ENCODE measurements at places on chromosomes 6 and 20. TPM values are rescaled to one million over a fixed set of nuclear protein-coding genes. Genes with fewer than 3 reads are reported as not detected.

The PRR18 gene
- polyA plus RNA-seq: 0.21 TPM

The PSMA7 gene
- polyA plus RNA-seq: 192 TPM

The PAX1 gene
- polyA plus RNA-seq: not detected

The LY86 gene
- polyA plus RNA-seq: 2.2 TPM

The GCNT2 gene
- polyA plus RNA-seq: 17.3 TPM

DNA sequence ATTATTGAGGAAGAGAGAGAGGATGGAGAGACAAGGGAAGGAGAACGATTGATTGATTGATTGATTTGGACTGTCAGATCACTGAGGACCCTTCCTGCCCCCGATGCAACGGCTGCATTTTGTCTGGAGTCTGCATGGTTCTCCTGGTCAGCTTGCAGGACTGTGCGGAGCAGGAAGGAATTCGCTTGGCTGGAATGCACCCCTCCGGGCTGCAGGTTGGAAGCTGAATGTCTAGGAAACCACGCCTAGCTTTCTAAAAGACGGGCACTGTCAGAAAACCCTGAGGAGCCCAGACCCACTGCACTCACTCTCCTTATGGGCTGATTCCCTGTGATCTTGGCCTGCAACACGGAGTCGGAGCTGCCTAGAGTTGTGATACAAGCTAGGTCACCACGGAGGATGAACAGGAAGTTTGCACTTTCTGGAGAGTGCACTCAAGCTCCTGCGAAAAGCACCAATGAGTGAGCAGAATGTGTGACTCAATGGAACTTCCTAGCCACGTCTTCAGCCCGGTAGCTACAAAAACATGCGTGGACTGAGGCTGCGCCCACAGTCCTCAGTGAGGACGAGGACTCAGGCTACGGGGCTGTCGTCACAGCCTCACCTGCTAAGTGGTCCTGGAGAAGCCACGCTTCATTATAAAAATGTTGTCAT is 14.4 kb downstream of the DACT2 start:
- DNase-seq: no peak

GRCh38 chr6:43977404-43978111 is 149.7 kb downstream of the MRPL14 start:
- no peak for DNase-seq

GRCh38 chr6:150698391-150698790 is 98.7 kb downstream of the PLEKHG1 start:
- no peak for DNase-seq

DNA sequence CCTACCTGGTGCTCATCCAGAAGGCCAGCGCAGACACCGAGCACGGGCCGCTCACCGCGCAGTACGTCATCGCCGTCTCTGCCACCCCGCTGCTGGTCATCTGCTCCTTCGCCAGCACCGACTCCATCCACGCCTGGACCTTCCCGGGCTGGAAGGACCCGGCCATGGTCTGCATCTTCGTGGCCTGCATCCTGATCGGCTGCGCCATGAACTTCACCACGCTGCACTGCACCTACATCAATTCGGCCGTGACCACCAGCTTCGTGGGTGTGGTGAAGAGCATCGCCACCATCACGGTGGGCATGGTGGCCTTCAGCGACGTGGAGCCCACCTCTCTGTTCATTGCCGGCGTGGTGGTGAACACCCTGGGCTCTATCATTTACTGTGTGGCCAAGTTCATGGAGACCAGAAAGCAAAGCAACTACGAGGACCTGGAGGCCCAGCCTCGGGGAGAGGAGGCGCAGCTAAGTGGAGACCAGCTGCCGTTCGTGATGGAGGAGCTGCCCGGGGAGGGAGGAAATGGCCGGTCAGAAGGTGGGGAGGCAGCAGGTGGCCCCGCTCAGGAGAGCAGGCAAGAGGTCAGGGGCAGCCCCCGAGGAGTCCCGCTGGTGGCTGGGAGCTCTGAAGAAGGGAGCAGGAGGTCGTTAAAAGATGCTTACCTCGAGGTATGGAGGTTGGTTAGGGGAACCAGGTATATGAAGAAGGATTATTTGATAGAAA is 2.0 kb downstream of the SLC35D3 start:
- no peak for DNase-seq

GRCh38 chr20:64239449-64240242 is 15.9 kb upstream of the PCMTD2 start:
- DNase-seq: no peak

DNA sequence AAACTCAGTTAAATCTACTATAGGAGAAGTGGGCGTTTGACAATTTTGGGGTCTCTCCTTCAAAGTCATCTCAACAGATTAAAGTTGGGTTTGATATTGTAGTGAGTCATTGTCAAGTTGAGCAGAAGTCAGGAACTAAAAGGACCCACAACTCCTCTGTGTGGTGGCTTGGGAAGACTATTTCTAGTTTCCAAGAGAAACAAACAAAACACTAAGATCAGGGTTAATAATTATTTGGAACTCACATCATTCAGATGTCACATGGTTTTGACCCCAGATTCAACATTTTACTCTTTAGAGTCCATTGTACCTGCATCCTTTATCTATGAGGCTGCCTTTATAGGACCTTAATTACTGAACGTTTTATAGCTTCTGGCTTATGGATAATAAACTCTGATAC is 45.3 kb upstream of the TINAG start:
- no peak for DNase-seq

DNA sequence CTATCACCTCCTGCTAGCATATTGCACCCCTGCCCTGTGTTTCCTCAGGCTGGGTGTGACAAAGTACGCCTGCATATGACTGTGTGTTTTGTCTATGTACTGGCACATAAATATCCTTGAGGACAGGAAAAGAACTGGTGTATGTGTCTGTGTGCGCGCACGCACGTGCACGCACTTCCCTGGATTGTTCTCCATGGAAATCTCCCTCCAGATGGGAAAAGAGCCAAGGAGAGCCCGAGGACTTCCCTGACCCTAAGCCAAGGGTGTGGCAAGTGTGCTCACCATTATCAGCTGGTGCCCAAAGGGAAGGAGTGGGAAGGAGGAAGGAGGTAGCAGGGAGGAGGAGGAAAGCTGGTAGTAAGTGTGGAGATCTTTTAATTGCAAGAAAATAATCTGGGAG is 117.6 kb downstream of the HIVEP2 start:
- no peak for DNase-seq

GRCh38 chr6:90787446-90787845 is 200.6 kb upstream of the MAP3K7 start:
- no peak for DNase-seq

DNA sequence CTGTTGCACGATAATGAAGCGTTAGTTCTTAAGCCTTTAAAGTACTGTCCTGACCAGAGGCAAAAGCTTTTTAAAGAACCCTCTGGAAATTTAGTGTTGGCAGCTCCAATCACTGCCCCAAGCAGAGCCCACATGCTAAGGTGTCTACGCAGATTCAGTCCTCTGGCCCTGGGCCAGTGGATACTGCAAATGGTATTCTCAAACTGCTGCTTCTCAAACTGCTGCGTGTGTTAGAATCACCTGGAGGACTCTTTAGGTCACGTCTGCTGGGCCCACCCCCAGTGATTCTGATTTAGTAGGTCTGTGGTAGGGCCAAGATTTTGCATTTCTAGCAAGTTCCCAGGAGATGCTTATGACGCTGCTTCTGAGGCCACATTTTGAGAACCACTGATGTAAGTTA is 96.0 kb upstream of the CCDC28A start:
- no peak for DNase-seq

GRCh38 chr20:64238115-64238825 is 17.3 kb upstream of the PCMTD2 start:
- no peak for DNase-seq

Data from right renal cortex interstitium (tissue), 3 donors.